GF-D8 (cell line): ENCODE measurements at places on chromosomes 11 and 22.
A peak's percentile ranks its signal among the peaks of the same experiment; 100 is the strongest.

- no peak for DNase-seq
Measured at GRCh38 chr11:78552881-78553280, 21.8 kb downstream of the NARS2 start.

- no peak for DNase-seq
Measured at GRCh38 chr11:3982431-3982830, 112.2 kb upstream of the RRM1 start.

- no peak for DNase-seq
Measured at GRCh38 chr11:43576320-43576802, 104.2 kb upstream of the HSD17B12 start.

GRCh38 chr22:26806445-26807175 lies 149.2 kb downstream of the MIAT start:
- no peak for DNase-seq

DNA sequence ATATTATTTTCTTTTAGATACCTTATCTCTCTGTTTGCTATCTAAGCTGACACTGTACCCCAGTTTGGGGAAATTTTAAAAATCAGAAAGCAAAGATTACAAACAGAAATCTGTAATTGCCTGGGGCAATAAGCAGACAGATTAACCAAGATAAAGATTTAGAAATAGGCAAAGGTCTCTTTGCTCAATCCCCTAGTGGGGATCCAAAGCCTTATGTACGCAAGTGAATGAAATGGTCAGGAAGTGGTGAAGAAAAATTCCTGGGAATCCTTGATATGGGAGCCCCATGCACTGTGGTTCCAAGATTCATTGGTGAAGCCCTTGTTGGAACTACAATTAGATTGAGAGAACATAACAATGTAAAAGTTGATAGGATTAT lies 139.5 kb upstream of the GUCY1A2 start:
- no peak for DNase-seq

GRCh38 chr11:119363851-119364590 lies 17.5 kb downstream of the USP2 start:
- DNase-seq: no peak

- no peak for DNase-seq
Measured at GRCh38 chr22:25146307-25146706, 53.4 kb upstream of the CRYBB3 start.

DNA sequence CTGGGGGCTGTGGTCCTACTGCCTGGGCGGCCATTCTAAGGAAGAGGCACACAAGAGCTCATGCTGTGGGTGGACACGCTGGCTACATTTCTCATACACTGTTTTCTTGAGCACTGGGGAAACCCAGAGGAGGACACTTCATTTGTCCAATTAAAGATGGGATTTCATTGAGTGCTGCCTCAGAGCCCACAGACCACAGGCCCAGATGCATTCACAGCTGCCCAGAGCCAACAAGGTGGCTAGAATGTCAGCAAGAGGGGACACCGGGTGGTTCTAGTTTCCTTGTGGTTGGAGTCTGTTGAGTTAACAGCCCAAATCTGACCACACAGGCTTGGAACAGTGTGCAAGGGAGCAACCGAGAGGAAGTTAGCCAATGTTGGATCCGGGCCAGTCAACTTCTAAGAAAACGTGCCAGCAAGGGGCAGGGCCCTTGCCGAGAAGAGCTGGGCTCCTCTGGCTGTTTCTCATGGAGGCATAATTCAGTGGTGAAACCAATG lies 35.0 kb upstream of the SORL1 start:
- peak; percentile 100 for DNase-seq

DNA sequence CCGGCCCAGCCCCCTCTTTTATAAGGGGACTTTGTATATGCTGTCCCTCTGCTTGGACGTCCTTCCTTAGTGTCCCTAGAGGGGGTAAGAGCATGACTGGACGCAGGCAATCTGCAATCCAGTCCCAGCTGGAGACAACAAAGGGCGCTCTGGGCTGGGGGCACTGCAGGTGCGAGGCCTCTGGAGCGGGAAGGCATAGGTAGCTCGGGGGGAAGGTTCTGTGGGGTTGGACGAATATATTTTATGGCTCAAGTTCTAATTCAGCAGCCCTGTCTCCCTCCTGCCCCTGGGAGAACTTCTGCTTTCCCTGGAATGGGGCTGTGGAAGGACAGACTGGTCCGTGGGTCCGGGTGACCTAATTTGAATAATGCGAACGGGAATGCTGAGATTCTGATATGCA lies 40.0 kb downstream of the KCNJ4 start:
- DNase-seq: no peak

GRCh38 chr11:119236490-119236889 lies 30.4 kb downstream of the CBL start:
- no peak for DNase-seq

DNA sequence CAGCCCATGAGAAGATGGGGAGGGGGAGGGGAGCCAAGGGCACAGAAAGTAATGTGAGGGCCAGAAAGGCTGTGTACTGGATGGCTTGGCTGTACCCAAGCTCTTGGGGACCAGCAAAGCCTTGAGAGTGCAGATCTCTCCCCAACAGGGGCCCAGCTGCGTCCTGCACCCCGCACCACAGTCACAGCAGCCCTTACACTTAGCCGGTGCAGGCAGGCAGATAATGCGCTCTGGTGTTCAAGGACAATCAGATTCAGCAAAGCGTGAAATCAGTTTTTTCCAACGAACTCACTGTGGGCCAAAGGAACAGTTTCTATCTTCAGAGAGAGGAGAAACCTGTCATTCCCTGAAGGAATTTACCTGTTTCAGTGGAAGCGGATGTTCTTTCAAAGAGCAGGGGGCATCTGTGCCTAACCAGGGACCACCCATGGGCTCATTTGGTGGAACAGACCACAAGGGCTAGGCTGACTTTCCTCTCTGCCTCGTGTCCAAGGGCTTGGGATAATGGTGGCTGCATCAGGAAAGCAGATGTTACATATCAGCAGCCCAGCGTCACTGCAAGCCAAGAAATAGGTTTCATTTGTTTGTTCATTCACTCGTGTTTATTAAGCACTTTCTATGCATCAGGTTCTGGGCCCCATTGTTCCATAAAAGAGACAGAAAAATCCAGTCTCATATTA lies 81.2 kb upstream of the SPON1 start:
- no peak for DNase-seq

DNA sequence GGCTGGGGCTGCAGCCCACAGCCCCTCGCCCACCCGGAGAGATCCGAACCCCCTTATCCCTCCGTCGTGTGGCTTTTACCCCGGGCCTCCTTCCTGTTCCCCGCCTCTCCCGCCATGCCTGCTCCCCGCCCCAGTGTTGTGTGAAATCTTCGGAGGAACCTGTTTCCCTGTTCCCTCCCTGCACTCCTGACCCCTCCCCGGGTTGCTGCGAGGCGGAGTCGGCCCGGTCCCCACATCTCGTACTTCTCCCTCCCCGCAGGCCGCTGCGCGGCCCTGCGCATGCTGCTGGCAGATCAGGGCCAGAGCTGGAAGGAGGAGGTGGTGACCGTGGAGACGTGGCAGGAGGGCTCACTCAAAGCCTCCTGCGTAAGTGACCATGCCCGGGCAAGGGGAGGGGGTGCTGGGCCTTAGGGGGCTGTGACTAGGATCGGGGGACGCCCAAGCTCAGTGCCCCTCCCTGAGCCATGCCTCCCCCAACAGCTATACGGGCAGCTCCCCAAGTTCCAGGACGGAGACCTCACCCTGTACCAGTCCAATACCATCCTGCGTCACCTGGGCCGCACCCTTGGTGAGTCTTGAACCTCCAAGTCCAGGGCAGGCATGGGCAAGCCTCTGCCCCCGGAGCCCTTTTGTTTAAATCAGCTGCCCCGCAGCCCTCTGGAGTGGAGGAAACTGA lies 731 bp downstream of the GSTP1 start:
- DNase-seq: peak; percentile 36

- DNase-seq: no peak
Measured at GRCh38 chr11:12239396-12239795, 129.0 kb downstream of the MICAL2 start.

DNA sequence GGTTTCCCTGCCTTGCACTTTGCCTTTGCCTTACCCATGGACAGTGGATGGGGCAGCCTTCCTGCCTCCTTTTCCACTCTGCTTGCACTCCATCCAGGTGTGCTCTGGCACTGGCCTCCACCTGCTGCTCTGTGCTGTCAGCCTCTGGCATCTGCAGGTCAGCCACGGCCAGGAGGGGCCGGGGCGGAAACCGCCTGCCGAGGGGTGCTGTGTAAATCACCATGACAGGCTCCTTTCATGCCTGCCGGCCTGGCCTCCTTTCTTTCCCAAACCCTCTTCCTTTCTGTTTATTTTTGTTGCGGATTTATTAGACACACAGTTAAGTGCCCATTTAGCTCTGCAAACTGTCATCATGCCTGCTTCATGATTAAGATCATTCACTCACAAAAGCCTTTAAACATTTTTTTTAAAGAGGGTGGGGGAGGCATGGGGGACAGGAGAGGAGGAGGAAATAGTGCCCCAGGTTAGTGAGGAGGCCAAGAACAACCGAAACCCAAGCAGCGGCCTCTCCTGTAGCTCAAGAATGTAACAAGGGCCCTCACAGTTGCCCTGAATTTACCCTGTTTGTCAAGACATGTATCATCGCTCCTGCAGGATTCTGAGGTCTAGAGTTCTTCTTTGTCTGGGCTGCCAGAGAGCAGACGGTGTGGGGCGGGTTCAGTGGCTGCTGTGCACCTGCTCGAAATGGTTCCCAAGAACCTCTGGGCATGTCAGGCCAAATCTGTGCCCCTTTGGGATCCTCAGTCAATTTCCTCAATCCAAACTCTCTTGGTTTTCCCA lies 83.3 kb downstream of the BARX2 start:
- no peak for DNase-seq

- no peak for DNase-seq
Measured at GRCh38 chr11:132137289-132137980, 767.0 kb downstream of the NTM start.

DNA sequence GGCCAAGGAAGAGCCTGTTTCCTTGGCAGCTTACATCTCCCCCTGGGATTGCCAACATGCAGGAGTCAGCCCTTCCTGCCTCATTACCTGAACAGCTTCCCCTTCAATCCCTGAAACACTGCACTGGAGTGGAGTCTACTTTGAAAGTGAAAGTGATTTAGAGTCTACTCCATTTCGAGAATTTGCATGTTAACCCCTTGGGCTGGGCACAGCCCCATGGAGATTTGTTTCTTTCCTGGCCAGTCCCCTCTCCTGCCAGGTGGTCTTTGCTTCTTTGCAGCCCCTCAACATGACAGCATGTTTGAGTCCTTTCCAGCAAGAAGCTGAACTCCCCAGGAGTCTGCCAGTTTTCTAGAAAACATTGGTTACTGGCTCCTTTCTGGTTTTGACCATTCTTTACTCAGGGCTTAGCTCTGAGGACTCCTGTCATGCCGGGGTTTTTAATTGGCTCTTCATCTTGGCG lies 59.9 kb downstream of the TRAF6 start:
- DNase-seq: no peak

GRCh38 chr11:116189408-116190170 lies 583.2 kb downstream of the BUD13 start:
- no peak for DNase-seq

DNA sequence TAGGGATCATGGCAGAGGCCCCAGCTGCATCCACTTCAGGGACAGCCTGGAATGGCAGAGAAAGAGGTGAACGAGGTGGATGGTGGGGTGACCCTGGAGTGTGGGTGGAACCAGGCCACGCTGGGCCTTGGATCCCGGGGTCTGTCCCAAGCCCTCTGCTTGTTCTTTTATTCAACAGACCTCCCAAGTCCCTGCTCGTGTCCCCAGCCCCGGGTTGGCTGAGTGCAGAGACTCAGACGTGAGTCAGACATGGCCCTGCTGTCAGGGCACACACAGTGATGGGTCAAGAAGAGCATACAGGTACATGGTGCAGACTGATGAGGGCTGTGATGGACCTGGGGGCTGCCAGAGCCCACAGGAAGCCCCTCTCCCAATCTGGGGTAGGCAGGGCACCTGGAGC lies 6.6 kb downstream of the ARHGAP8 start:
- no peak for DNase-seq

DNA sequence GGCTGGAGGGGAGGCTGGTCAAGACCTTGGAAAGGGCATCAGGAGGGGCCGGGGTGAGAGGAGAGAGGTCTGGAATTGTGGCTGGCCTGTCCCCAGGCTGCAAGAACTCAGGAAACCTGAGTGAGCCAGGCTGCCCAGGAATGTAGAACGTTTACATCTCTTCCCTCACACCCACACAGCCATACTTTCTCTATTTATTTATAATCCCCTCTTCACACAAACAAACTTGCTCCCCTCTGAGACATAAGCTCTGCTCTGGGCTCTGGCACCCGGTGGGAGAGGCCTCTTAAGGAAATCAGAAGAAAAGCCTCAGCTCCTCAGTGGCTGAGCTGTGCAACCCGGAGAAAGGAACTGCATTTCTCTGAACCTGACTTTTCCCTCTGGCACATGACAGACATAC lies 5.5 kb downstream of the CHRDL2 start:
- DNase-seq: no peak

- DNase-seq: no peak
Measured at GRCh38 chr11:94000659-94001058, 20.5 kb upstream of the HEPHL1 start.

DNA sequence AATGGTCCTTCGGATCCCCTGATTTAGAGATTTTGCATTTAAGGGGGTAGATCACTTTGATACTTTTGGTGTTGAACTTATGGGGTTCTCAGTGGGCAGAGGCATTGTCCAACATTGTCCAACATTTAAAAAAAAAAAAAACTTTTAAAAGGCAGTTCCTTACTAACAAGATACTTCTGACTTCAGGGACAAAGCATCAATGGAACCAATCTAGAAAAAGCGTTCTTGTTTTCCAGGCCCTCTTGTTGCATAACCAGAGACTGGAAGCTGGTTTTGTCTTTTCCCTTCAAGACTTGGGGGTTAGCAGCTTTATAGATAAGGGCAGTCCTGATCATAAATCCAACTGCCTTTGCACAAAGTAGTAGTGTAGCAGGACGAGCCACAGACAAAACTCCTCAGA lies 40.4 kb downstream of the ACER3 start:
- DNase-seq: no peak

GRCh38 chr11:2741377-2742131 lies 41.8 kb upstream of the KCNQ1OT1 start:
- DNase-seq: peak; percentile 41

GRCh38 chr11:47499614-47500013 lies 50.7 kb upstream of the RAPSN start:
- no peak for DNase-seq

- DNase-seq: no peak
Measured at GRCh38 chr11:2534134-2534956, 89.5 kb downstream of the KCNQ1 start.

GRCh38 chr22:46484861-46485595 lies 52.4 kb downstream of the CELSR1 start:
- no peak for DNase-seq

DNA sequence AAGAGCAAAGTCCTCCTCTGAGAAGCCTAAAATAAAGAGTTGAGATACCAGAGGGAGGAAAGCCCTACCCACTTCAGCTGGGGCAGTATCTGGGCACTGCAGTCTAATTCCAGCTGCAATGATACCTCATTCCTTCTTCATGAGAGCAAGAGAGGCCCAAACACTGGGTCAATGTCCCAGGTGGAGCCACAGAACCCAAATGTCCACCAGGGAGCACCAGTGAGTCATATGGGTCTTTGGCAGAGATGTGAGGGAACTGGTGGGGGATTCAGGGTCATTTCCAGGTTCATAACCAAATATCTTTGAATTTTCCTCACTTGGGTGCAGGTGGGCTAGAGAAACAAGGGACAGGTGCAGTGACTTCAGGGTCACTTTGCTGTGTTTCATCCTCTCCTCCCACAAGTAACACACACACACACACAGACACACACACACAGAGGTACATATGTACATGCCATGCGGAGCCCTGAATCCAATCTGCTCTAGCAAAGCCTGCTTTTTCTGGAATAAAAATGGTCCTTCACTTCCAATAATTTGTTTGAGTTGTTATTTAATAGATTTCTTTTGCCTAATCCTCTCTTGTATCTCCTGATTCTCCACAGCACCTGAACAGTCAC lies 585.4 kb downstream of the SOX6 start:
- no peak for DNase-seq

GRCh38 chr22:41458161-41458728 lies 10.2 kb downstream of the PHF5A start:
- DNase-seq: no peak
